K562 (cell line): ENCODE measurements at places on chromosomes 12 and 14.

DNA sequence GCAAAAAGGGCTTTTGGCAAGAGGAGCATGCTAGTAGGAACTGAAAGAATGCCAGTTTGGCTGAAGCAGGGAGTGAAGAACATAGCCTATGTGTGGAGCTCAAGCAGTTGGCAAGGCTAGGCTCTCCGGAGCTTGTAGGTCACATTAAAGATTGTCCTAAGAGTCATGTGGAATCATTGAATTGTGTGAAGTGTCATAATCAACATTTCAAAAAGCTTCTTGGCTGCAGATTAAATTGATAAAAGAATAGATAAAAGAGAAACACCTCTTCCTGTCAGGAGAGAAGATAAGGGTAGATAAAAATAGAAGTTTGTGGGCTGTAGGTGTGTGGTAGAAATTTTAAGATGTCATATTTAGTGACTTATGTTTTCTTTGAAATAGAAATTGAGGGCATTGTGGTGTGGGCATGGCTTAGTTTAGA is 36.1 kb downstream of the CPSF6 start:
- no peaks in the 10 kb centered on the region for H3K4me1 ChIP-seq
- DNase-seq: no peak
- H3K36me3 ChIP-seq: peaks cover 18% of the 10 kb centered on the region; the same call in 1 of the 3 replicates
- no peak overlapping the region for H3K27ac ChIP-seq

DNA sequence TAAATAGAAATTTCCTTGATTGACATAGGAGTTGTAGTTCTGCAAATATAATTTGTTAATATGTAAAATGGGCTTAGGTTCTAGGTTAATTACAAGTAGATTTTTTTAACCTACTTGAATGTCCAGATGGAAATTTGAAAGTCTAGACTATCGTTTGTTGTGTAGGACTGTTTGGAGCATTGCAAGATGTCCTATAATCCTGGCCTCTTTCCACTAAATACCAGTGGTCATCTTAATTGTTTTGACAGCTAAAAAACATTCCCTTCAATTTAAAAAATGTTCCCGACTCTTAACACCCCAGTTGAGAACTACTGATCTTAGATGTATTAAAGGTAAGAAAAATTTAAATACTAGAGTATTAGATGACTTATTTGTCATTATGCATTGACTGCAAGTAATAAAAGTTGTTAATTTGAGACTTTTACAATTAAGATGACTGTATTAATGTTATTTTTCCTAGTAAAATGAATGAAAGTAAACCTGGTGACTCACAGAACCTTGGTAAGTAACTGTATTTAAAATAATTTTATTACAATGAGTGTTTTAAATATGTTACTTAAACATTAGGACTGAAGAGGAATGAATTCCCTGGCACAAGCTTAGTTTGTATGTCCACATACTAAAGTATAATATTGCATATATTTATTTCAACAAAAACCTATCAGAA is 21.8 kb downstream of the G2E3 start:
- no peak overlapping the region for H3K4me3 ChIP-seq
- no peak for DNase-seq
- no peaks in the 10 kb centered on the region for H3K27me3 ChIP-seq
- peaks cover 14% of the 10 kb centered on the region; the same call in 2 of the 3 replicates for H3K36me3 ChIP-seq
- no peaks in the 10 kb centered on the region for H3K4me1 ChIP-seq

- peaks cover 51% of the 10 kb centered on the region; the same call in 2 of the 3 replicates for H3K36me3 ChIP-seq
- no peaks in the 10 kb centered on the region for H3K27me3 ChIP-seq
- DNase-seq: no peak
- no peak overlapping the region for H3K27ac ChIP-seq
- H3K4me3 ChIP-seq: no peak overlapping the region
Measured at GRCh38 chr12:117178301-117178700, 12.0 kb downstream of the FBXO21 start.

DNA sequence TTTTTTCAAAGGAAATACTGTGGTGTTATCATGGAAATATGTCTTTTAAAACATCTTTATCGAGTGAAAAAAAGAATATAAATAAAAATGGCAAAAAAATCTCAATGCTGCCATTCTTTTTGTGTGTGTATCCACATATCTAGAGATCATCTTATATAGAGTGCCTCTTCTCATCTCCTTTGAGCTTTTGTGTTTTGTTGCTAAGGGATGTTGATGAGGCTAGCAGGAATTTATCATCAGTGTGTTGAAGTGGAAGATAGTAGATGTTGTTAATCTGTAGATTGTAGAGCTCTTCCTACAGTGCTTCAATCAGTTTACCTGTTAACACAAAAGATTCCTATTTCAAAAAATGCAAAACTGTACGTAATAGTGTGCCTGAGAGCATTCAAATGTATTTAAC is 1738.0 kb upstream of the SEL1L start:
- H3K27ac ChIP-seq: no peak overlapping the region
- H3K27me3 ChIP-seq: no peaks in the 10 kb centered on the region
- H3K36me3 ChIP-seq: no peaks in the 10 kb centered on the region

DNA sequence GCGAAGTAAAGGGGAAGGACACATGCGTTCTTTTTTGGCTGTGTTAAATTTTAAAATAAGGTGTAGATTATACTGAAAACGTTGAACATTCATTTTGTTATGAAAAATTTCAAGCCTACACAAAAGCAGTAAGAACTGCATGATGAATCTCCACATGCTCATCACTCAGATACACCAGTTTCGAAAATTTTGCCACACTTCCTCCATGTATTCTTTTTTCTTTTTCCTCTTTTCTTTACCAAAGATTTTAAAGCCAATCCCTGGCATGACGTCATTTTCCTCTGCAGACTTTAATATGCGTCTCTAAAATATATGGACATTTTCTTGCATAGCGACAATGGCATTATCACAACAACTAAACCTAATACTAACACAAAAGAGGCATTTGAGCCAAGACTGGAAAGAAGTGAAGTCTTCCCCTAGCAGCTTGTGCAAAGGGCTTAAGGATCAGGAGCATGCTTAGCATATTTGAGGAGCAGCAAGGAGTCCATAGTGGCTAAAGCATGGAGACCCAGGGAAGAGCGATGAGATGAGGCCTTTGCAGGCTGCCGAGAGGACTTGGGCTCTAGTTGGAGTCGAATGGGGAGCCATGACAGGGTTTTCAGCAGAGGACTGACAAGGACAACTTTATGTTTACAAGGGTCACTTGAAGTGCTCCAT is 111.9 kb downstream of the ERC1 start:
- no peaks in the 10 kb centered on the region for H3K36me3 ChIP-seq
- H3K4me3 ChIP-seq: no peak overlapping the region
- no peak overlapping the region for H3K27ac ChIP-seq

DNA sequence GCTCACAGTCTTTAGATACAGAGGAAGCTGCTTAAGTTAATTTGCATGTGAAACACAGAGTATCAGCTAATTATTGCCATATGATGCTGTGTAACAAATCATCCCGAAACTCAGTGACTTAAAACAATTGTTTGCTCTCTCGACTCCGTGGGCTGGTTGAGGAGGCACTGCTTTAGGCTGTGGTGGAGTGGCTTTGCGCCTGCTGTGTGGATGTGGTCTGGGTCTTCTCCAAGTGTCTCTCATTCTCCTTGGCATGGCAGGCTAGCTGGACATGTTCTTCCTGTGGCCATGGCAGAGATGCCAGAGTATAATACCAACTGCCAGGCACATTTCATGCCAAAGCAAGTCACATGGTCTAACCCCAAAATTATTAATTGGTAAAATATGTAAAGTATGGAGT is 40.9 kb downstream of the PELI2 start:
- no peak for DNase-seq
- no peak overlapping the region for H3K27ac ChIP-seq
- H3K36me3 ChIP-seq: no peaks in the 10 kb centered on the region
- H3K4me3 ChIP-seq: no peak overlapping the region
- H3K4me1 ChIP-seq: no peaks in the 10 kb centered on the region

DNA sequence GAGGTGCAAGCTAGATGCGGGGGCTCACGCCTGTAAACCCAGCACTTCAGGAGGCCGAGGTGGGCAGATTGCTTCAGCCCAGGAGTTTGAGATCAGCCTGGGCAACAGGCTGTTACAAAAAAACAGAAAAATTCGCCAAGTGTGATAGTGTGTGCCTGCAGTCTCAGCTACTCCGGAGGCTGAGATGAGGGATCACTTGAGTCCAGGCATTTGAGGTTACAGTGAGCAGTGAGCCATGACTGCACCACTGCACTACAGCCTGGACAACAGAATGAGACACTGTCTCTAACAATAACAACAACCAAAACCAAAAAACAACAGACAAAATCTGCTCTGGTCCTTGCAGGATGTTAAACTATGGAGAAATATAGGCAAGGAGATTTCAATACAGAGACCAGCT is 13.9 kb downstream of the BTBD7 start:
- no peak overlapping the region for H3K4me3 ChIP-seq
- DNase-seq: no peak
- H3K27ac ChIP-seq: peak overlapping the region; percentile 45; the same call in 1 of the 3 replicates
- H3K36me3 ChIP-seq: peaks cover 5% of the 10 kb centered on the region; the same call in 1 of the 3 replicates
- H3K27me3 ChIP-seq: no peaks in the 10 kb centered on the region

DNA sequence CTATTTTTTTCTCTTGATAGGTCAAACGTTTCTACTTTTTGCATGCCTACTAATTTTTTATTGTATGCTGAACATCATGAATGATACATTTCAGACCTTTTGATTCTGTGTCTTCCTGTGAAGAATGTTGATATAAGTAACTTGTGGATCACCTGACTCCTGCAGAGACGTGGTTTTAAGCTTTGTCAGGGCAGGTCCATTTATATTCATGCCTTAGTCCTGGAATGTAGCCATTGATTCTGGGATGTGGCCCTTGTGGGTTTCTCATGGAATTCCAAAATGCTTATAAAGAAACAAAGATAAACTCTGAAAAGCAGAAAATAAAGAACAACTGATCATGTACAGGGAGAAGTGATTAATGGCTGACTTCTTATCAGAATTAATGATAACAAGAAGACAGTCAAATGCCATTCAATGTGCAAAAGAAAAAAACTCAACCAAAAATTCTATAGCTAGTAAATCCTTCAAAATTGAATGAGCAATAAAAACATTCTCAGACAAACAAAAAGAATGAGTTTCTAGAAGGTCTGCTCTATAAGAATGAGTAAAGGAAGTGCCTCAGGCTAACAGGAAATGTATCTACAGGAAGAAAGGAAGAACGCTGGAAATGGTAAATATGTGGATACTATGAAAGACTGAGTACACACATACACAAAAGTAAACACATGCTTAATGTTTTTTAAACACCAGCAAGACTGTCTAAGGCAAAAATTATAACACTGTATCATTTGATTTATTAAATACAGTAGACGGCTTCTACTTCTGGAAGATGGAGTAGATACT is 284.8 kb upstream of the DIO3 start:
- no peak overlapping the region for H3K27ac ChIP-seq
- no peaks in the 10 kb centered on the region for H3K4me1 ChIP-seq
- no peak for DNase-seq
- no peak overlapping the region for H3K4me3 ChIP-seq
- H3K36me3 ChIP-seq: no peaks in the 10 kb centered on the region

DNA sequence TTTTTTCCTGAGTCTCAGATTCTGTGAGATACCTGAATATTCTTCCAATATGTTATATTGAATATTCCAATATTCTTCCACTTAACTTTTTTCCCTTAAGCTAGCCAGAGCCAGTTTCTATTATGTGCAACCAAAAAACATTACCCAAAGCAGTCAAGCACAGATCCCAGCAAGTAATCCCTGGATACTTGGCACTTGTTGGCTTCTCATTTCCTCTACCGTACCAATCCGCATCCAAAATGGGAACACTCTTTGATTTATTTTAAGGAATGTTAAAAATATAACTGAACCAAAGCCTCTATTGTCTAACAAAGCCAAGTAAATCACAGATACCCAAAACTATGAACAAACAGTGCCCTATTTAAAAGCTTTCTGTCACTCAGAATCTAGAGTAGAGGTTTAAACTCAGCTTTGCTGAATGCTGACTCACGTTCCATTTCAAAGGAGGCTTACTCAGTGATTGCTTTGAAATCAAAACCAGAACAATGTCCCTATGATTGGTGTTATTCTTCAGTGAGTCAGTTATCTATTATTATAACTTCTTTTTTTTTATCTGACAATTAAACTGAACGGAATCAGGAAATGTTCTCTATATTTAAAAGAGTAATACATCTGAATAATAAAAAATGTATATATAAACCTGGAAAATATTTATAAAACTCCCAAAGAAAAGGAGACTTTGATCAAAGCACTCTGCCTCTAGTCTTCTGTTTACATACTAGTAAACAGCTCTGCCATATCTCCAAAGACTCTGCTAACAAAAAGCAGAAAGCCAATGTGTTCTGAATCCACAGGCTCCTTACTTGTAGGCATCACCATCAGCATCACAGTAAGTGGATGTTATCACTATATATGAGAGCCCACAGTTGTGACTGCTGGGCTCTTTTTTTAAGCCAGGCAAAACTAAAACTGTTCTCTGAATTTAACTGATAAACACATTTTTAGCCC is 360.8 kb downstream of the CCDC91 start:
- no peaks in the 10 kb centered on the region for H3K36me3 ChIP-seq
- H3K27ac ChIP-seq: no peak overlapping the region

- no peak overlapping the region for H3K27ac ChIP-seq
- no peak overlapping the region for H3K4me3 ChIP-seq
- no peaks in the 10 kb centered on the region for H3K36me3 ChIP-seq
- peak; percentile 31 for DNase-seq
Measured at GRCh38 chr14:61527325-61528100, 167.8 kb upstream of the HIF1A start.

GRCh38 chr14:63344336-63344735 is 25.6 kb upstream of the GPHB5 start:
- no peak for DNase-seq
- H3K4me1 ChIP-seq: no peaks in the 10 kb centered on the region
- H3K27ac ChIP-seq: no peak overlapping the region
- no peak overlapping the region for H3K4me3 ChIP-seq
- H3K27me3 ChIP-seq: no peaks in the 10 kb centered on the region; the same call in 1 of the 2 replicates

DNA sequence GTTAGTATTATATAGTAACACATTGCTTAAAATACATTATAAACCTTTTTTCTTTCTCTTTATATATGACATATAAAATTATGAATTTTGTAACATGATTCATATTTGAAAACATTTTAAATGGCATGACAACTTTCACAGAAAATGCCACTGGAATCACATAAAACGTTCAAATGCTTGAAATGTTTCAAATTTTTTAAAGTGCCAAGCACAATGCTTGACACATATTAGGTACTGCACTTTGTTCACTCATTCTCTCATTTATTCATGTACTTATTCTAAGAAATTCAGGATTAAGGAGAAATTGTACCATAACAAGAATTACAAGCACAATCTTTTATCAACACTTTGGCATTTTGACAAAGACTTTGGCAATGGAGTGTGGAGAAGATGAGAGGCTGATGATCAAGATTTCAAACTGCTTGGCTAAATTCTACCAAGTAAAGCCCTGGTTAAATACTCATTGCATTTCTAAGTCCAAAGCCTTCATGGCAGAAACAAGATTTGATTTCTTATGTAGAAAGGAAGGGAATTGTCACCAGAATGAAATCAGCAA is 232.2 kb downstream of the C12orf50 start:
- no peak for DNase-seq
- no peak overlapping the region for H3K27ac ChIP-seq
- no peaks in the 10 kb centered on the region for H3K36me3 ChIP-seq
- H3K27me3 ChIP-seq: no peaks in the 10 kb centered on the region

GRCh38 chr12:19957308-19958125 is 410.8 kb upstream of the PDE3A start:
- no peak overlapping the region for H3K27ac ChIP-seq
- no peak overlapping the region for H3K4me3 ChIP-seq
- no peaks in the 10 kb centered on the region for H3K4me1 ChIP-seq
